ENCODE measurements at places on chromosomes 7 and 10. TPM values are rescaled to one million over a fixed set of nuclear protein-coding genes. Genes with fewer than 3 reads are reported as not detected.

The NME8 gene
- polyA plus RNA-seq = 0.20 TPM

The TEX36 gene
- not detected for polyA plus RNA-seq

The KEL gene
- 2.1 TPM for polyA plus RNA-seq

The NKX2-3 gene
- 0.08 TPM for polyA plus RNA-seq

DNA sequence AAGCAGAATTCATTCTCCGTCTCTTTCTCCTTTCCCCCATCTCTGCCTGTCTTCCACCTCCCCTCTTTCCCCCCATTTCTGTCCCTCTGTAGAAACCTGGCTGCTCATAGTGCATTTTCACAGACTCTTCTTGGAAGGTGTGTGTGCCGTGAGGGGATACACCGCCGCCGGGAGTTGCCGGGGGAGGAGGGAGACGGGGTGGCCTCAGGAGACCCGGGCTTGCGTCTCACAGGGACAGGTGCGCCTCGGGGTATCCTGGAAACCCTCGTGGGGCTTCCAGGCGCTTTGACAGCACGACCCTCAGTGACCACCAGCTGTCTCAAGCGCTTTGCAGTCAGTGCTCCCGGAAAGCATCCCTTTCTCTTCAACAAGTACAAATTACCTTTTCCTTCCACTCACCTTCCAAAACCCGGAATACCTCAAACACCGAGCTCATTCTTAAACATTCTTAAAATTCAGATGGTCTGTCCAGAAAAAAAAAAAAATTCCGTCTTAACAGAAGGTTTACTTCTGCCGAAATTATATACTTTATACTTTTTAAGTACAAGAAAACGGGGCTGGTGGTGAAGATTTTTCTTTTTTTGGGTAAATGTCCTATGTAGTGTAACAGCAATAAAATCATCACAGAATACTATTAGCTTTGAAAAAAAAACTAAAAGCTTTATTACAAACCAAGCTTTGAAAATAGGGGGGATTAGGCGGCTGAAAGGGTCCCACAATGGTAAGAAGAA is 8.2 kb downstream of the EMX2 start:
- DNase-seq = no peak

GRCh38 chr7:73885433-73885974 is 24.5 kb downstream of the TMEM270 start:
- no peak for DNase-seq

- no peak for DNase-seq
Measured at GRCh38 chr10:77068969-77069368, 568.6 kb downstream of the KCNMA1 start.

DNA sequence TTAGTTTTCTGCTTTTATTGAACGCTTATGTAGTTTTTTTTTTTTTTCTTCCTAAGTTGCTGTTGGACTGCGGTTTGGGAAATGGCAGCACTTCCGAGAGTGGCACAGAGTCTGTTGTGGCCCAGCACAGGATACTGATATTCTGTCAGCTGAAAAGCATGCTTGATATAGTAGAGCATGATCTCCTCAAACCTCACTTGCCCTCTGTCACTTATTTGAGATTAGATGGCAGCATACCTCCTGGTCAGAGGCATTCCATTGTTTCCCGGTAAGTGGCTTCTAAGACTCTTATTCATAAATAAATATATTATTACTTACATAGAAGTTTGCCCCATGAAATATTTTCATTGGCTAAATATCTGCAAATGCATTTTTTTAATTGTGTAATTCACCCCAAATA is 101.1 kb downstream of the BTAF1 start:
- no peak for DNase-seq
